ENCODE measurements at places on chromosomes 7 and 10. TPM values are rescaled to one million over a fixed set of nuclear protein-coding genes. Genes with fewer than 3 reads are reported as not detected.
A peak's percentile ranks its signal among the peaks of the same experiment; 100 is the strongest.

Gene GDI2
- total RNA-seq = 161 TPM

Gene GIMAP5
- 29.4 TPM for total RNA-seq

Gene NKX2-3
- not detected for total RNA-seq

Gene FKBP14
- total RNA-seq = 23.8 TPM

Gene MYOF
- 242 TPM for total RNA-seq

DNA sequence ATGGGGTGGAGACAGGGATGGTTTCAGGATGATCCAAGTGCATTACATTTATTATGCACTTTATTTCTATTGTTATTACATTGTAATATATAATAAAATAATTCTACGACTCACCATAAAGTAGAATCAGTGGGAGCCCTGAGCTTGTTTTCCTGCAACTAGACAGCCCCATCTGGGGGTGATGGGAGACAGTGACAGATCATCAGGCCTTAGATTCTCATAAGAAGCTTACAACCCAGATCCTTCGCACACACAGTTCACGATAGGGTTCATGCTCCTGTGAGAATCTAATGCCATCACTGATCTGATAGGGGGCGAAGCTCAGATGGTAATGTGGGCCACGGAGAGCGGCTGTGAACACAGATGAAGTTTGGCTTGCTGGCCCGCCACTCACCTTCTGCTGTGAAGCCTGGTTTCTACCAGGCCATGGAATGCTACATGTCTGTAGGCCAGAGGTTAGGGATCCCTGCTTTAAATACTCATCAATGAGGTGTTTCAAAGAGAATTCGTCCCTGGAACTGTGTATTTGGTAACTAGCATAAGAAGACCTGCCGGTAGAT lies 21.2 kb upstream of the PRKCQ start:
- no peak overlapping the region for H3K27ac ChIP-seq
- no peaks in the 10 kb centered on the region for H3K36me3 ChIP-seq
- no peaks in the 10 kb centered on the region for H3K4me1 ChIP-seq
- no peak overlapping the region for H3K4me3 ChIP-seq
- DNase-seq = no peak

DNA sequence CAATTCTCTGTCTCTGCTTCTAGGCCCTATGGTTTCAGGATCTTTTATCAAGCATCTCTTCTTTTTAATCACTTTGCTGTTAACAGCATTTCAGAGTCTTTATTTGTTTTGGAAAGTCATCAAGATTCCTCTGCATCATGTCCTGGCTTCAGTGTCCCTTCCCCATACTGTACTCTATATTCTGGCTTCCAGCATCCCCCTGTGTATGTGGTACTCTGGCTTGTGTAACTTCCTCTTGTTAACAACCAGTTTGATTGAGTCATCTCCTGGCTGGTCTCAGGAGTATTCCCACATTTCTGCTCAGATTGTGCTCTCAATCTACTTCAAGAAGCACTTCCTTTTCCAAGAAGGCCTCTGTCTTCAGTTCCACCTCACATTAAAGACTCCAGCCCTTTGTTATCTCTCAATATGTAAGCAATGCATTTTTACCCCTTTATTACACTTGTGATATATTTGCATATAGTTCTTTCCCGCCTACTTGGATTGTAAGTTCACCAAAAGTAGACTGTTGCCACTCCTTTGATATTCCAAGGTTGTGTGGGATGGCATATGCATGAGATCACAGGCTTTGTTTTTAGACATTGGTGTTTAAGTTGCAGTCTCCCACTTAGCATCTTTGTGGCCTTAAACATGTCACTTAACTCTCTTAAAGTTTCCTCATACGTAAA lies 15.1 kb upstream of the ATE1 start:
- no peak overlapping the region for H3K4me3 ChIP-seq
- no peaks in the 10 kb centered on the region for H3K36me3 ChIP-seq
- H3K27me3 ChIP-seq = no peaks in the 10 kb centered on the region
- no peak overlapping the region for H3K27ac ChIP-seq
- no peak for DNase-seq

DNA sequence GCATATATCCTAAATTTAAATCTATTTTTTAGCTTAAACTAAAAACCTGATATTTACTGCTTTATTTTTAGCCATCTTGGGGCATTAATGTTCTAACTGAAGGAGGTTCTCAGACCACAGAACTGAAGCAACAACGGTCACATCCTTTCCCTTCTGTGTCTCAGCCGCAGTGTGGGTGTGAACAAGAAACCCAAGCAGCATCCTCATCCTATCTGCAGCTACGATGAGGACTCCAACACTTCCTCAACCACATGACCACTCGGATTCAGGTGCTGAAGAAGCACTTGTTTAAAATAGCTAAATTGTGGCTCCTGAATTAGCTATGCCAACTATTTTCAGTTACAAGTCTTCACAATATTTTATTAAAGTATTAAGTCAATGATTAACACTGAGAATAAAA lies 5.3 kb downstream of the ESYT2 start:
- no peaks in the 10 kb centered on the region for H3K36me3 ChIP-seq
- no peak overlapping the region for H3K4me3 ChIP-seq
- no peak for DNase-seq
- peaks cover 2% of the 10 kb centered on the region for H3K4me1 ChIP-seq

DNA sequence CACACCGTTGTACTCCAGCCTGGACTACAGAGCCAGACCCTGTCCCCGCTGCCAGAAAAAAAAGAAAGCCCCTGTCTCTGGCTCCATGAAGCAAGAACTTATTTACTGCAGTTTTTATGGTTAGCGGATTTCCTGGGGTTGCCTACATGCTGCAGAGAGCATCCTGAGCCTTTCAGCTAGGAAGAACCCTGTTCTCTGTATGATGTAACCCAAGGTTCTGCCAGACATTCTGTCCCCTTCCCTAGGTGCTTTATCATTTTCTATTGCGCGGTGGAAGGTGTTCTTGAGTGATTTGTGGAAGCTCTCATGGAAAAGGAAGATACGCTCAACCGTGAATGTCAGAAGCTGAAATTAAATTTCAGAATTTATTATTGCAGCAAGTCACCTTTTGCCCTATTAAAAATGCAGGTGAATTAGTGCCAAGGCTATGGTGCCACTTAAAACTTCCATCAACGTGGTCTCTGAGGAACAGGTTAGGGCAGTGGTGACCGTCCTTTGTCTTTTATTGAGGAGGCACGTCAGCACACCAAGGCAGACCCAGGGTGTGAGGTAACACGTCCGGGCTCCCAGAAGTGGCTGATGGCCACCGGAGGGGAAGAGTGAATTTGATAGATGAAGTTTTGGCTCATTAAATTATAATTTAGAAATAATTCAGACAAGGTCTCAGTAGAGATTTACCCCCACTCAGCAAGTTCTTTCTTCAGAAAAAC lies 273.1 kb downstream of the PHTF2 start:
- H3K27me3 ChIP-seq = no peaks in the 10 kb centered on the region
- H3K4me3 ChIP-seq = no peak overlapping the region
- H3K27ac ChIP-seq = no peak overlapping the region
- H3K36me3 ChIP-seq = no peaks in the 10 kb centered on the region
- no peaks in the 10 kb centered on the region for H3K4me1 ChIP-seq

GRCh38 chr7:84022009-84022408 lies 172.6 kb downstream of the SEMA3A start:
- H3K4me3 ChIP-seq = no peak overlapping the region
- no peaks in the 10 kb centered on the region for H3K27me3 ChIP-seq
- H3K4me1 ChIP-seq = no peaks in the 10 kb centered on the region

DNA sequence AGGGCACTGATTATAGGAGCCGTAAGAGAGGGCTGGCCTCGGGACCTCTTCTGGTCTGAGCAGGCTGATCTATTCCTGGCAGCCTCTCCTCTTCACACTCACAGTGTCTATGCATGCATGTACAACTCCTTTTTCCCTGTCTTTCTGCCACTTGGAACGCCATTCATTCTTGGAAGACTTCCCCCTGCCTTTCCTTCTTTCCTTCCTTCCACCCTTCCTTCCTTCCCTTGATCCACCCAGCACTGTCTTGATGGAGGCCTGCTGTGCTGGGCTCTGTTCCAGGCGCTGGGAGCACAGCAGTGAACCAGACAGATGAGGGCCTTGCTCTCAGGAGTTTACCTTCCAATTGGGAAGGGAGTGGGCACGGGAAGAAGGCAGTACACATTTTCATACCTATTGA lies 114.8 kb downstream of the SH3PXD2A start:
- H3K36me3 ChIP-seq = no peaks in the 10 kb centered on the region
- no peak overlapping the region for H3K27ac ChIP-seq
- no peak for DNase-seq
- H3K27me3 ChIP-seq = no peaks in the 10 kb centered on the region
- H3K4me3 ChIP-seq = no peak overlapping the region
- H3K4me1 ChIP-seq = no peaks in the 10 kb centered on the region

DNA sequence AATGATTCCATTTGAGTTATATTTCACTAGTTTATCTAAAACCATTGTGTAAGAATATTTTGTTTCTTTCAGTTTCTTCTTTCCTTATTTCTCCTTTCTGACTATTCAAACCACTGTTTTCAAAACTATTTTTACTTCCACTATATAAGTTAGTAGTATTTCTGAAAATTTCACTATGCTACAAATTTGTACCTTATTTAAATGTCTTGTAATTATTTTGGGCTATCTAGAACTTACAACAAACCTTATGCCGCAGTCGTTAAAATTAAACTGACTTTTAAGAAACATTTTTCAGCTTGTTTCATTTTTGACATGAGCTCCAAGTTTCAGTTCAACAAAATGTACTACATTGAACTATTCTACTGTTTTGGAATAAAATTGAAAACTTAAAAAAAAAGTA lies 1.8 kb downstream of the TFEC start:
- no peaks in the 10 kb centered on the region for H3K4me1 ChIP-seq
- H3K27me3 ChIP-seq = no peaks in the 10 kb centered on the region
- H3K36me3 ChIP-seq = no peaks in the 10 kb centered on the region
- no peak overlapping the region for H3K4me3 ChIP-seq
- no peak for DNase-seq
- H3K27ac ChIP-seq = no peak overlapping the region

DNA sequence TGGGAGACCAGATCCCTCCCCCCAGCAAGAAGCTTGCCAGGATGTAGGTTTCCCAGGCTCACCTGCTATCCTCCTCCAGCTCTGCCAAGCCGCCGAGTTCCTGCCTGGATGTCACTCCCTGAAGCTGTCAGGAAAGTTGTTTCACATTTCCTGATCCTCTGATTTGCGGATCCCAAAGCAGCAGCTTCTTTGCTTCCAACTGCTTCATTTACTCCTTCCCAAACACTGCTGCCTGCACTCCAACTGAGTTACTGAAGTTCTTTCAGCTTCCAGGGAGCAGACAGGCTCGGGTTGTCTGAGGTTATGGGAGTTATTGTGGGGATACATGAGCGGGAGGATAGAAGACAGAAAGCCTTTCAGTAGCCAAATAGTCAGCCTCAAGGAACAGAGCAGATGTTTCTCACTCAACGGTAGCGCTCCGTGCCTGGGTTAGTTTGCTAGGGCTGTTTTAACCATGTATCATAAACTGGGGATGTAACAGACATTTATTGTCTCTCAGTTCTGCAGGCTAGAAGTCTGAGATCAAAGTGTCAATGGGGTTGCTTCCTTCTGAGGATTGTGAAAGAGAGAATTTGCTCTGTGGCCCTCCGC lies 516.0 kb downstream of the REEP3 start:
- H3K27me3 ChIP-seq = no peaks in the 10 kb centered on the region
- no peak for DNase-seq
- no peak overlapping the region for H3K27ac ChIP-seq
- H3K4me1 ChIP-seq = no peaks in the 10 kb centered on the region
- H3K4me3 ChIP-seq = no peak overlapping the region
- no peaks in the 10 kb centered on the region for H3K36me3 ChIP-seq

DNA sequence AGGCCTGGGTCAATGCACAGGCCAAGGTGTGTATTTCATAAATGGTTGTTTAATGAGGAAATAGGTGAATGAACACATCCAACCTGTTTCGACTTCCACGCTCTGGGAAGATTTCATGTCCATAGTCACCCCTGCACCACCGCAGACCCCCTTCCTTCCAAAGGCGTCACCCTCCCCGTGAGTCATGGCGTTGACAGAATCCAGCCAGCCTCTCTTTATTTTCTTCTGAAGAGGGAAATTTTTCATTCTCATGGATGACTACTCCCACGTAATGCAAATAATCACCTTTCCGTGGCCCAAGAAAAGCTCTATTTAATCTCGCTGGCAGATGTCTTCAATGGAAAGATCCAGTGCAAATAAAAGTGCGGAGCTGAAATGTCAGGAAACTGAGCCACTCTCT lies 75.3 kb upstream of the FOXK1 start:
- H3K4me1 ChIP-seq = no peaks in the 10 kb centered on the region
- H3K36me3 ChIP-seq = no peaks in the 10 kb centered on the region
- H3K27me3 ChIP-seq = peaks cover 2% of the 10 kb centered on the region
- no peak overlapping the region for H3K4me3 ChIP-seq

DNA sequence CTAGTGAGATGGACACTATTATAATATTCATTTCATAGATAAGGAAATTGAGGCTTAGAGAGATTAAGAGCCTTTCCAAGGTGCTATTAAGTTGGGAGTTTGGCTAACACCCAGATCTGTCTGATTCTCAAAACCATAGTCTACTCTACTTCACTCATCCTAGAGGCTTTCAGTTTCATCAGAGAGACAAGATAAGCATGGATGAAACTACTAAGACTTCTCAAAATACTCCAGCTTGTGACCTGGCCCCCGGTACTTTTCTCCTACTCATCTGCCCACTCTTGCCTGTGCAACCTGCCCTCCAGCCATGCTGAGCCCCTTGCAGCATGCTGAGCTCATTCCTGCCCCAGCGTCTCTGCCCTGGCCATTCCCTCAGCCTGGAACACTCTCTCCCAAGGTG lies 12.2 kb upstream of the SLC35B4 start:
- no peak overlapping the region for H3K4me3 ChIP-seq
- no peaks in the 10 kb centered on the region for H3K36me3 ChIP-seq
- H3K27ac ChIP-seq = no peak overlapping the region
- no peaks in the 10 kb centered on the region for H3K4me1 ChIP-seq
- no peak for DNase-seq

DNA sequence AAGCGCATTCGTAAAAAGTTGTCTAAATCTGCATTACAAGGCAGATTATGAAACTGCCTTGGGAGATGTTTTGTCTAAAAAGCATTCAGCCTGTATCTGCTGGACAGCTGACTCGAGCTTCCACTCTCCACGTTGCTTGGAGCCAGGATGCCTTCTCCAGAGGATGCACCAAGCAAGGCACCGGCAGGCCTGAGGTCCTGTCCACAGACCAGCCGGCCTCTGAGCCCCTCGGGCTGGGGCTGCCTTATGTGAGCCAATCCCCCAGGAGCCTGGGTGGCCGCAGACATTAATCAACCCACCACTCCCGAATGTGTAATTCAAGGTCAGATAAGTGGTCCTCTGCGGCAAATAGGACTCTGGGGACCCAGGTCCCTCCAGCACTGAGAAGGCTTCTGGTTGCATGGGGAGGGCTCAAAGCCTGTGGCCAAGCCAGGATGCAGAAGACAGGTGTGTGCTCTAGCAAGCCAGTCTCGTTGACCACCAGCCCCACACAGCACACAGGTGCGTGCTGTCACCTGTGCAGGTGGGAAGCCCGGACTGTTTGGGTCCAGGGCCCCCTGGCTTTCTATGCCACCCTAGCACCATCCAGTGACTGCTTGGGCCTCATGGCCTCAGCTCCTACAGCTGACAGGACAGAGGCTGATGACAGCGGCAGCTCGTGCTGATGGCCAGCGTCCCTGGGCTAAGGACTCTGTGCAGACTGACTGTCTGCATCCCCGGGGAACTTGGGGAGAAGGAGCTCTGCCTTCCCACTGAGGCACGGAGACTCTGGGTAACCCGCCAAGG lies 4.8 kb upstream of the RET start:
- H3K36me3 ChIP-seq = no peaks in the 10 kb centered on the region
- no peak overlapping the region for H3K27ac ChIP-seq
- H3K4me3 ChIP-seq = no peak overlapping the region
- DNase-seq = peak; percentile 65
- H3K4me1 ChIP-seq = no peaks in the 10 kb centered on the region

GRCh38 chr10:2633630-2634029 lies 433.7 kb upstream of the PFKP start:
- H3K27ac ChIP-seq = no peak overlapping the region
- no peaks in the 10 kb centered on the region for H3K27me3 ChIP-seq
- H3K4me1 ChIP-seq = no peaks in the 10 kb centered on the region
- no peaks in the 10 kb centered on the region for H3K36me3 ChIP-seq
- no peak for DNase-seq
